ENCODE measurements at places on chromosomes 3 and 15. TPM values are rescaled to one million over a fixed set of nuclear protein-coding genes. Genes with fewer than 3 reads are reported as not detected.

- H3K36me3 ChIP-seq: no peaks in the 10 kb centered on the region
- H3K4me3 ChIP-seq: no peak overlapping the region
- no peak for DNase-seq
- peaks cover 8% of the 10 kb centered on the region for H3K4me1 ChIP-seq
Observed at GRCh38 chr15:58951388-58952007, 18.0 kb upstream of the SLTM start.

GRCh38 chr3:65761446-65762234, 277.1 kb downstream of the MAGI1 start:
- no peaks in the 10 kb centered on the region for H3K36me3 ChIP-seq
- no peak overlapping the region for H3K4me3 ChIP-seq
- H3K27me3 ChIP-seq: no peaks in the 10 kb centered on the region
- no peak for DNase-seq
- no peak overlapping the region for H3K27ac ChIP-seq

DNA sequence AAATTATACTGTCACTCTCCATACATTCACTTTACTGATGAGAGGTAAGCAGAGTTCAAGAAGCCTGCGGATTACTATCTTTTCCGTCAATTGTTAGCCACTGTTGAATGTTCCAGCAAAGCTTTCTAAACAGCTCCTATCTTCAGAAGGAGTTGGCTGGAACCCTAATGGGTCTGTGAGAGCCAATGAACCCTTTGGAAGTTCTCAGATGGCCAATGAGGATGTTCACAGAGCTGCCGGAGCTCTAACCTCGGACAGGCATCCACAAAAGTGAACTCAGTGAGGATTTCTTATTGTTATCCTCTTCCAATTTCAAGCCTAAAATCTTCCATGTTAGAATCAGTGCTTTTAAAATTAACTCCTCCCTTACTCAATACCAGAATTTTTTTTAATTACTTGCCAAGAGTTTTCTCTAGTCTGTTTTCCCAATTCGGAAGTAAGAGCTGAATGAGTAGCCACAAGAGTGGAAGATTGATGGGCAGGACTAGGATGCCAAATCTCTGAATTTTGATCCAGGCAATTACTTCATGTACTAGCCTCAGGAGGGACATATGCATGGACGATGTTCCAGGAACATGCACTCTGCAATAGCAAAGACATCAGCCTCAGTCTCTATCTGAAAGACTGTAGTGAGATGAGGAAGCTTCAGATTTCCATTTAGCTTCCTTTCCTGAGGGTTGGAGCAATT, 78.1 kb downstream of the AGBL1 start:
- no peaks in the 10 kb centered on the region for H3K4me1 ChIP-seq
- no peak for DNase-seq
- no peak overlapping the region for H3K27ac ChIP-seq
- H3K36me3 ChIP-seq: no peaks in the 10 kb centered on the region

RPN1 gene
- total RNA-seq: 194 TPM
